Endothelial cell of umbilical vein (primary cell): ENCODE measurements at places on chromosomes 6 and 20. TPM values are rescaled to one million over a fixed set of nuclear protein-coding genes. Genes with fewer than 3 reads are reported as not detected.
A peak's percentile ranks its signal among the peaks of the same experiment; 100 is the strongest.

DNA sequence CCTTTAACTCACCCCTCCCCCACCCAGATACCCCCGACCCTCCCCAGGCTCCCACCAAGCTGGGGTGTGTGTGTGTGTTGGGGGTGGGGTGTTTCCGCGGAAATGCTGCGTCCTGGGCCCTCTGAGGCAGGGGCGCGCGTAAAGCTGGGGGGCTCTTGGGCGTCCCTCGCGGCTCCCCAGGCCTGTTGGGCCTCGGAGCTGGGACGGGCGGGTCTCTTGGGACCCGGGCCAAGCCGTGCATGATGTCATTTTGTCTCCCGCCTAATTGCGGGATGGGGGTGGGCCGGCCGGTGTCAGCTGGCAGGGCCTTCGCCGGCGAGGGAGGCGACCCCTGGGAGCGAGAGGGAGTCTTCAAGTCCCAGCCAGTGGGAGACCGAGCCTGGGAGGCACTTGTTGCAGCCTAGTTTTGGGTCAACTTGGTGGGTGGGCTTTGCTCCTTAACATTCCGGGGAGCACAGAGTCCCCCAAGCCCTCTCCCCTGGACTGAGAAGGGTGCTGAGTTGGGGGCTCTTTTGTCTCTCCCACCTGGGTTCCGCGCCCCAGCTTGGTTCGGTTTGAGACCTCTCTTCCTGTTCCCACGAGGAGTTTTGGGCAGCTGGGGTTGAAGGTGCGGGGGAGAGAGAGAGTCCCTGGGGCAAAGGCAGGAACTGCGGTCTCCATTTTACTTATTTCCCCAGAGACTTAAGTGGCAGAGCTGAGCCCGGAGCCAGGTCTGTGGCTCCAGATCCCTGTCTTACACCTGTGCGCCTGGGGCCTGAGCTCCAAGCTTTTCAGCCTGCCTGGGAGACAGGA, 623 bp downstream of the MYBL2 start:
- DNase-seq: no peak

- no peak for DNase-seq
Observed at GRCh38 chr6:20341096-20341495, 60.6 kb upstream of the E2F3 start.

- no peak for DNase-seq
Observed at GRCh38 chr6:16060039-16060438, 68.8 kb upstream of the MYLIP start.

DNA sequence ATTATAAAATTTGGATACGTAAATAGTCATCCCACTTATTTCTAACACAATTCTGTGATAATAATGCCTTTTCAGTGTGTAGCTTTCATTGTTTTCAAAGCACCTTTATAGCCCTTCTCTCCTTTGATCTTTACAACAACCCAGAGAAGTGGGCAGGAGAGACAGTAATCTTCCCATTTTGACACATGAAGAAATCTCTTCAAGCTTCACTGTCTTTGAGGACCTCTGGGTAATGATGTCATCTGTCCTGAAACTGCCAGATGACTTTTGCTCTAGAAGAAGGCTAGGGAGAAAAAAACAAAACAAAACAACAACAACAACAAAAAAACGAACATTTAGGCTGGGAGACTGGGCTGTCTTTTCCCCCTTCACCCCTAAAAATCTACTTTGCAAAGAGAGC, 203.0 kb downstream of the KCNQ5 start:
- DNase-seq: no peak

DNA sequence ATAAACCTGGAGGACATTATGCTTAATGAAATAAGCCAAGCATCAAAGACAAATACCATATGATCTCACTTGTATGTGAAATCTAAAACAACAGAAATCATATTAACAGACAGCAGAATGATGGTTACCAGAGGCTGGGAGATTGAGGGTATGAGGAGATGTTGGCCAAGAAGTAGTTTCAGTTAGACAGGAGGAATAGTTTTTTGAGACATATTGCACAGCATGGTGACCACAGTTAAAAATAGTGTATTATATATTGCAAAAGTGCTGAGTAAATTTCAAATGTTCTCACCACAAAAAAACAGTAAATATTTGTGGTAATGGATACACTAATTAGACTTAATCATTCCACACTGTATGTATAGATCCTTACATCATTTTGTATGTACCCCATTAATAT, 1.8 kb downstream of the GABRR1 start:
- no peak for DNase-seq

DNA sequence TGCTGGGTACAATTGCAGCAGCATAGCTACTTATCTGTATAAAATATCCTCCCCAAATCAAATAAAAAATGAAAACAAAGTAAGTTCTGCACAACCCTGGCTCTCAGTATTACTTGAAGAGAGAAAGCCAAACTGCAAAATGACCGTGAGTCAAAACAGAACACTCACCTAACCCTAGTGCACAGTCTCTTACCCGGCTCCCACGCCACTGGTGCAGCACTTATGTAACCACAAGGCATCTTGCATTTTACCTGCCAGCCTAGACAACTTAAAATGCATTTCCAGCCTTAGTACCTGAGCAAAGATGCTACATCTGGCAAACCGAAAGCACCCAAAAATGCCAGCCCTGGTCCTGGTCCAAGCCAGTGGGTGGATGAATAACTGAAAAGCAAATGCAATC, 12.4 kb upstream of the SIRPB1 start:
- no peak for DNase-seq

DNA sequence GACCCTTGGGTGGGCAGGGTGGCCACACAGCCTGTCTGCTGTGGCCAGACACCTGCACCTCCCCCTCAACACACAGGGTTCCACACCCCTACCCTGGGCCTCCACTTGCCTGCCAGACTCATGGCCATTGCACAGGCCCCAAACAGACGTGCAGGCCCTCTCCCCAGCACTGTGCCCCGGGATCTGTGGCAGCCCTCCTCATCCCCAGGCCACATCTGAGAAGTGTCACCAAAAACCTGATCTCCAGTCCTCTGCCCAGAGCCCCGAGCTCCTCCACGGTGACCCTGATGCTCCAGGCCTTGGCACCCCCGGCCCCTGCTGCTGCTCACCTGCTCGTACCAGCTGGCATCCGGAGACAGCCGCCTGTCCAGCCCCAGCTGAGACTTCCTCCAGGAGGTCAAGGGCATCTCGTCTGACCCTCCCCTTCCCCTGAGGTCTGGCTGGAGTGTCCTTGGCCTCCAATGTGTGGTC, 160.1 kb downstream of the DLL1 start:
- DNase-seq: no peak

DNA sequence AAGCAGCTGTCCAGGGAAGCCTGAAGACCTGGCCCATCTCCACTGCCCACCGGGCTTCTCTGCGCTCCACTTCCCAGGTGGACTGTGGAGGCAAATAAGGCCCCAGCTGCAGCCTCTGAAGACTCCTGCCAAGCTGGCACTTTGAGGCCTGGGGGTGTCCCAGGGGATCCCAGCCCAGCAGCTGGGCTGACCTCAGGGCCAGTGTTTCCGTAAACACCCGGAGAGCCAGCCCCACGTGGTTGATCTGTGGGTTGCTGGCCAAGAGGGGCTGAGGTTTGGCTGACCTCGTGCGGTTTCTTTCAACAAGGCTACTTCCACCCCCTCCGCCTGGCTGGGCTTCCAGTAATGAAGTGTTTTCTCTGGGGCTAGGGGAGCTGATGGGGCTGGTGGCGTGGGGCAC, 12.4 kb upstream of the CCN5 start:
- peak; percentile 94 for DNase-seq

DNA sequence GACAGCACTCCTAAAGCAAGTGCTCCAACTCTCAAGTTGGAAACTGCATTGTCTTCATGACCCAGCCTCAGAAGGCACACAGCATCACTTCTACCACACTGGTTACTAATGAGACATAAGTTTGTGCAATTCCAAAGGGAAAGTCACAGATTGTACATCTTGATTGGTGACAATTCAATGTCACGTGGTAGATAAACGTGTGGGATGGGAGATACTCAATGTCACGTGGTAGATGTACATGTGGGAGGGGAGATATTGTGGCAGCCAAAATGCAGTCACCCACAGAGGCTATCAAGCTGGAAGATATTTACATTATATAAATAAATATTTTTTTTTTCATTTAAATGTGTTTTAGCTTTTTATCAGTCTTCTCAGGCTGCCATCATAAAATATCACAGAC, 393.3 kb downstream of the KIF16B start:
- no peak for DNase-seq

- DNase-seq: no peak
Observed at GRCh38 chr6:139580592-139581484, 206.4 kb upstream of the CITED2 start.

DNA sequence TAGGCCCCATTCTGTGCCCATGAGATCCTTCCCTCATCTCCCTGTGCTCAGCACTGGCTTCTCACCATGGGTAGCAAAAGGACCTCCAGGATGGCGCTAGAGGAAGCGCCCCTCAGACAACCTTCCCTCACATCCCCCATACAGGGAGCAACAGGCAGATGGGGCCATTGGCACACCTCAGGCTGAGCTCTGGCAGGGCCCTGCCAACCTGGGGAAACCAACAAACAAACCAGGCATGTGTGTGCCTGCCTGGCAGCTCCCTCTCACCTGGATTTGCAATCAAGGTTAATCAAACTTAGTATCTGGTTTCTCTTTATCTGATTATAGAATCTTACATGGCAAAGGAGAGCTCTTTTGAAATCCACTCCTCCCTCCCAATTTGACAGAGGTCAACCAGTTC, 134.9 kb downstream of the SLC23A2 start:
- no peak for DNase-seq

- no peak for DNase-seq
Observed at GRCh38 chr6:10431423-10432164, 16.7 kb upstream of the TFAP2A start.

DNA sequence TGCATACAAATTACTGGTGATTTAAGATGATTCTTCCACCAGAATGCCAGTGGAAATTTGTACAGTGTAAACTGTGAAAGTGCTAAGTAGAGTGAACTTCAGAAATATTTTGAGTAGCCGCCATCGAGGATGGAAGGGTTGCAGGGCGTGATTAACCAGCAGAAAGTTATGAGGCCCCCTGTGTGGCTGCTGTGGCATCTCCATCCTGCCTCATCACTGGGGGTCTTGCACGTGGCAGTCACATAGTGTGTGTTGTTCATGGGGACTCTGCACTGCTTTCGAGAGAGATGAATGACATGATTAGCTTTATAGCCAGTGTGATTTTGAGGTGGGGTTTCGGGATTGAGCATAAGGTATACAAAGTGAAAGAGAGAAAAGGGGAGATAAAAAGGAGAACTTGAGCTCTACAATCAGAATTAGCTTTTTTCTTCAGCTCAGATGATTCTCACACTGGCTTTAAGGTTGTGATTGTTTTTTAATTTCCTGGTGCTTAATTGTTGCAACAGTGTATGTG, 26.4 kb downstream of the KCTD20 start:
- no peak for DNase-seq

- peak; percentile 33 for DNase-seq
Observed at GRCh38 chr6:153231048-153231646, 100.1 kb upstream of the RGS17 start.

DNA sequence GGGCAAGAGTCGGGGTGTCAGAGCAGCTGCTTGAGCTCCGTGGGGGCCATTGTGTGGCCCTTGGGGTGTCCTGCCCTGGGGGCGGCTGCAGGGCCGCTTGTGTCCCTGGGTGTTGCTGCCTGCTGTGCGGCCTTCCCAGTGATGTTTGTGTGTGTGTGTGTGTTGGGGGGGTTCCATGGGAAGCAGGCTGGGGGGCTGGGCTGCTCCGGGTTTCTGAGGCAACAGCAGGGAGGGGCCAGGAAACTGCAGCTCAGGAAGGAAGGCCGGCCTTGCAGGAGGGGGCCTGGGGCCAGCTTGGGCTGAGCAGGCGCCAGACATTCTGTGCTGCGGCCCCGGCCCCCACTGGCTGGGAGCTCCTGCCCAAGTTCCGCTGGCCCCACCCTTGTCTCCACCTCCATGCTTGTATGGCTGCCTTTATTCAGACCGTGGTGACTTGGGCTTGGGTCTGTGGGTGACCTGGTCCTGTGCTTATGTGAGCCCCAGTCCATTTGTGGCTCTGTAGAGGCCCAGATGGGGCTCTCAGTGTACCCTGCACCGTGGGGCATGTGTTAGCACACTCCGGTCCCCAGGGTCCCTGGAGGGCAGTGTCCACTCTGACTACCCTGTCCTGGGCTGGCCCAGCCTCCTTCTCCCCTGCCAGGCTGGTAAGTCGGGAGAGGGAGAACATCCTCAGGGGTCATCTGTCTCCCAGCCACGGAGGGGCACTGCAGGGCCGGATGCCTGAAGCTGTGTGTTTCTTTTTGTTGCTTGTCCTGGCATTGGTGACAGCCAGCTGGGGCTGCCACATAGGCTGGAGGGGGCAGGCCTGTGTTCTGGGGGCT, 4.6 kb upstream of the SOX18 start:
- peak; percentile 90 for DNase-seq

GRCh38 chr6:160252073-160252813, 6.4 kb downstream of the SLC22A2 start:
- no peak for DNase-seq

DNA sequence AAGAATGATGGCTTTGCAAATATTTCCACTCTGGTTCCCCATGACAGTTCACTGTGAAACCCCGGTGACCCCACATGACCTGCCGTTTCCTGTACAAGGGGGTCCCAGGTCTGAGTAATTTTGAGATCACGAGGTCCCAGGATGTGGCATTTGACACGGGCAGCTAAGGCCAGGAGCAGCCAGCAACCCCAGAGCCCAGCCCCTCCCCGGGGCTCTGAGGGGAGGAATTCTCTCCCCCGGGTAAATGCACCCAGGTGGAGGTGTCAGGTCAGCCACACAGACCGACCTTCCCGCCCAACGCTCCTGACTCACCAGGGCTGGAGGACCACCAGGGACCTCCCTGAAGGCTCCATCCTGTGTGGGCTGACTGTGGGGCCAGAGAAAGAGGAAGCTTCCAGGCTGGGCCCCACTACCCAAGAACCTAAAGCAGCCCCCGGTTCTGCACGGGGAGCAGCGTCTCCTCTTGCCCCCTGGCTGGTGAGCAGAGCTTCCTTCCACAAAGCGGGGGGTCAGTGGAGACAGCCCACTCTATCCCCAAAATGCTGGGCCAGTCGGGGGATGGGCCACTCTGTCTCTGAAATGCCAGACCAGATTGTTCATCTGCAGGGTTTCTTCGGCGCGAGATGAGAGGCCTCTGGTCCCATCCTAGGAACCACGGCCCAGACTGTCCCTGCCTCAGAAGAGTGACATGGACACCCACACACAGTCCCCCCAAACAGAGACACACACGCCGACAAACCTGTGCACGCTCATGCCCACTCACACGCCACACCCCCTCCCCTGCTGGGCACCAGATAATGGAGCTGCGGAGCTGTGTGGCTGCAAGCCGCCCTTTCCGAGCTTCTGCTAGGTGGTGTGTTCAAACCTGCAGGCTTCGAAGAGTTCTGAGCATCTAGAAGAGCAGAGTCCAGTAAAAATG, 23.4 kb upstream of the SLCO4A1 start:
- no peak for DNase-seq

SIRPB1 gene
- 6.5 and 9.5 TPM in 2 replicates for total RNA-seq

DEF6 gene
- 0.77 and 1.0 TPM in 2 replicates for total RNA-seq

FAM217A gene
- total RNA-seq: not detected in 2 replicates

TNF gene
- not detected in 2 replicates for total RNA-seq

FIG4 gene
- 11.5 and 12.2 TPM in 2 replicates for total RNA-seq

LGSN gene
- not detected in 2 replicates for total RNA-seq

NOX3 gene
- total RNA-seq: not detected in 2 replicates

IPCEF1 gene
- 0.51 and 0.99 TPM in 2 replicates for total RNA-seq

NKAPL gene
- total RNA-seq: 1.1 and 1.6 TPM in 2 replicates
